ENCODE measurements at places on chromosomes 13 and 19. TPM values are rescaled to one million over a fixed set of nuclear protein-coding genes. Genes with fewer than 3 reads are reported as not detected.
A peak's percentile ranks its signal among the peaks of the same experiment; 100 is the strongest.

GRCh38 chr13:40101708-40102359 is 446.4 kb downstream of the COG6 start:
- DNase-seq = no peak

DNA sequence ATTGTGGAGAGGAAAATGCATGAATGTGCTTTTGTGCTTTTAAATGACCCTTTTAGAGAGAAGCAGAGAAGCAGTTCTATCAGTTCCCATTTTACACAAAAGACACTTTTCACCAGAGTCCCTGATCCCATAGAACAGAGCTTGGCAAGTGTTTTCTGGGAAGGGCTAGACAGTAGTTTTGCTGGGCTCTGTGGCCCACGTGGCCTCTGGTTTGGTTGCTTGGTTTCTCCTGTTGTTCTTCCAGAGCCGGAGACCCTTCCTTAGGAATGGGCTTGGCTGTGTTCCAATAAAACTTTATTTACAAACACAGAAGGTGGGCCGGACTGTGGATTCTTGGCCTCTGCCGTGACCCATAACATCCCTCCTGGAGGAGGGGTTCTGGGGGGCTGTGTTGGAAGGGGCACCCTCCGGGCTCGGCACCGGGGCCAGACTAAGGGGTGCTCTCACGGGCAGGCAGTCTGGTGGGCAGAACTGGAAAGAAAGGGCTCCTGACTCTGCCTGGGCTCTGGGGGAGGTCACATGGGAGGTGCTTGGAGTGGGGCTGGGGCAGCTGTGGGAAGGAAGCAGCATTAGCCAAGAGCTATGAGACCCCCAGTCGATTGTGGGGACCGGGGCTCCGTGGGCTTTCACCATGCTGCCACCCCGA is 3.2 kb downstream of the SPPL2B start:
- no peak for DNase-seq

DNA sequence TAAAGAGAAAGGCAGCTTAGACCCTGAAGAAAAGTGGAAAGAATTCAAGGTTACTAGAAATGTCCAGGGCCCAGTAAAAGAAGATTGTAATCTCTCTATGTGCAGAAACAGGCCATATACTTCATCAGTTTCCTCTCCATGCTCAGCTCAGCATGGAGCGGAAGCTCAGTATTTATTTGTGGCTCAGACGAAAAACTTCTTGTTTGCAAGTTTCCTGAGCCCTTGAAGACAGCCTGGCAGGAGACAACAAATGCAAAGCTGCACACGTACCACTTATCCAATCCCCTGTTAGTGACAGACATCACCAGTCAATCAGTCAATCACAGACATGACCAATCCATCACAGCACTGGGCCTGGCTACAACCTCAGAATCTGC is 8.1 kb upstream of the KLF2 start:
- no peak for DNase-seq

- no peak for DNase-seq
Observed at GRCh38 chr13:33353210-33353609, 67.7 kb upstream of the STARD13 start.

- no peak for DNase-seq
Observed at GRCh38 chr13:20165417-20166257, 4.8 kb upstream of the GJA3 start.

DNA sequence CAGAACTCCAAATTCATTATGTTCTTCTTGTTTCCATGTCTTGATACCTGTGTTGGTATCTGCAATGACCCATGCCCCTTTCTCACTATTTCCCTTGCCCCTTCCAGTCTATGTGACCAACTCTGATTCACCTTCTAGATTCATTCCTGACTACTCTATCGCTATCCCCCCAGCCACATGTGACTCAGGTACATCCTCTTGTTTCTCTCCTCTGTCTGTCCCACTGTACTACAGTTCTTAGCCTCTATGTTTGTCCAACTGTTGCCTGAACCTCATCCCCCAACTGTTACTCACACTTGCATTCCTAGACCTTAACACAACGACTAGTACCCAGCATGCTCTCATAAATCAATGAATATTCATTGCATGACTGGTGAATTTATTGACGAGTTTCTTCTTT is 10.0 kb upstream of the FLT3 start:
- DNase-seq = no peak

GRCh38 chr19:15264061-15264932 is 32.0 kb upstream of the EPHX3 start:
- no peak for DNase-seq

- DNase-seq = no peak
Observed at GRCh38 chr19:45296355-45296754, 26.3 kb downstream of the CKM start.

GRCh38 chr19:1001538-1002166 is 1.4 kb downstream of the GRIN3B start:
- no peak for DNase-seq

DNA sequence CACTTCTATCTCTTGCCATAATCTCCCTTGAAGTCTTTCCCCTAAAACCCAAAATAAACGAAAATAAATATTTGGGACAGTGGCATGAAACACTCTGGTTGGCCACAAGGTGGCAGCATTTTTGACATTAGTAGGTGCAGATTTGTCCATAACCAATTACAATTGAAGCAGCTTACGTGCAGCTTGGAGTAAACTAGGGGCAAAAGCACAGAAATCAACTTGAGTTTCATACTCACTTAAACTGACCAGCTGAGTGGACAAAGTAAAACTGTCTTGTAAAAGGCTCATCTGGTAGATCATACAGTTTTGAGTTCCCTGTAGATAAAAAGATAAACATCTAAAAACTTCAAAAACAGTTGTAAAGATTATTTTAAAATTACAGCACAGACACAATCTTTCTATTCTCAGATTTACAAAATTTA is 18.8 kb downstream of the PDCD5 start:
- DNase-seq = peak; percentile 22

GRCh38 chr19:34474233-34474989 is 7.1 kb upstream of the WTIP start:
- no peak for DNase-seq

DNA sequence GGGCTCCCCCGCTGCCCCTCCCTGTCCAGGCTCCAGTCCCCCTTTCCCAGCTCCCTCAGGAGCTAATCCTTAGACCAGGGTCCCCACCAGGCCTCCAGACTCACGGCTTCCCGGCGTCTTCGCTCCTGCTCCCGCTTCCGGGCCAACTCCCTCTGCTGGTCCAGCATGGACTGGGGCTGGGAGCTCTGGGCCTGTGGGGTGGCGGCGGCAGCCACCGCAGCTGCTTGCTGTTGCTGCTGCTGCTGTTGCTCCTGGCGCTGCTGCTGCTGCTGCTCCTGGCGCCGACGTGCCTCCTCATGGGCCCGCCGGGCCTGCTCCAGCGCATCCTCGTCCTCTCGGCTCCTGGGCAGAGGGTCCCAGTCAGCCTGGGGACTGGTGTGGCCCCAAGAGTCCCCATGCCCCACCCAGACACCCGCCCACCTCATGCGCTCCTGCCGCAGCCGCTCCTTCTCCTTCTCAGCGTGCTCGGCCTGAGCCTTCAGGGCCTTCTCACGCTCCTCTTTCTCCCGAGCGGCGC is 6.4 kb upstream of the EPHX3 start:
- no peak for DNase-seq

GRCh38 chr13:66102864-66103263 is 1127.3 kb downstream of the PCDH9 start:
- no peak for DNase-seq

GRCh38 chr19:45901432-45901911 is 941 bp downstream of the MYPOP start:
- no peak for DNase-seq

KLF1 gene
- 0.51 TPM for total RNA-seq

CAB39L gene
- total RNA-seq = 5.2 TPM

ZNF763 gene
- total RNA-seq = 1.7 TPM

DIRAS1 gene
- total RNA-seq = not detected

CEACAM19 gene
- total RNA-seq = 4.6 TPM

MATK gene
- total RNA-seq = not detected

MBD3L3 gene
- total RNA-seq = not detected

SIGLECL1 gene
- total RNA-seq = not detected
